Right atrium auricular region (tissue), 2 donors: ENCODE measurements at places on chromosomes 12 and 14. TPM values are rescaled to one million over a fixed set of nuclear protein-coding genes. Genes with fewer than 3 reads are reported as not detected.
A peak's percentile ranks its signal among the peaks of the same experiment; 100 is the strongest.

The GZMB gene
- not detected for total RNA-seq

The OAS2 gene
- 6.8 TPM for total RNA-seq

The PPP1R1A gene
- 111 TPM for total RNA-seq

The ALDH6A1 gene
- 37.2 TPM for total RNA-seq

The SIX6 gene
- total RNA-seq: not detected

The DDN gene
- 0.67 TPM for total RNA-seq

DNA sequence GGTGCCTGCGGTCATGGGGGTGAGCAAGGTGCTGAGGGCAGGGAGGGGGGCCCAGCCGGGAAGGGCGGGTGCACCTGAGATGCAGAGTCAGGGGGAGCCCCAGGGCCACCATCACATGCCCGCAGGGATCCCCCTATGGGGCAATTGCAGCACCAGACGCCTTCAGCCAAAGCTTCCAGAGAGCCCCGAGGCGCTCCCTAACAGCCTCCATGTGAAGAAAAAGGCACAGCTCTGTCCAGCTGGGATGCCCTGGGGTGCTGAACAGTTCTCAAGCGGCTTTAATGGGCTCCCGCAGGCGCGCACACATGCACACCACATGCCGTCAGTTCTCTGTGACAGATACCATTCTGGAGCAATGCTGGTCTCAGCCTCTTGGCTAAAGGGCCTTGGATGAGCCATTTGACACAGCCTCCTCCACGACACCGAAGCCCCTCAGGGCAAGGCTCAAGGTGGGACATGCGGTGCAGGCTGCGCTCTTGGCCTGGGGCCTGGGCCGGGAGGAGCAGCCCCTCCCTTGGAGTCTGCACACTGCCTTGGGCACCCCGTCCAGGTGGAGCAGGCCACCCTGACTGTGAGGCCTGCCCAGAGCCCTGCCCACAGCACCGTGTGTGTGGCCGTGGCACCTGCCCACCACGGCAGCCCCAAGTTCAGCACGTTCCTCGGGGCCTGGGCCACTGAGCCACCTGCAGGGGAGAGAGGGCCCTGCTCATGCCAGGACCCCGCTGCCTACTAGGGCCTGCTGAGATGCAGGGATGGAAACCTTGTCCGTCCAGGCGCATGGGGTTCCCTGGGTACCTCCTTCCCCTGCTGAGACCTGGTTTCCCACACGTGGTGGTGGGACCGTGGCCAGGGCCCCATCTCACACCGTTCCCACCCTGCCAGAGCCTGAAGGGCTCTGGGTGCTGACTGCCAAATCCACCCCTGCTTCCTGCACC lies 7.7 kb downstream of the XRCC3 start:
- no peak overlapping the region for H3K27ac ChIP-seq
- DNase-seq: no peak
- H3K36me3 ChIP-seq: peaks cover 20% of the 10 kb centered on the region
- H3K4me1 ChIP-seq: no peaks in the 10 kb centered on the region
- H3K4me3 ChIP-seq: no peak overlapping the region
- H3K27me3 ChIP-seq: no peaks in the 10 kb centered on the region

GRCh38 chr14:31965735-31966598 lies 111.1 kb upstream of the ARHGAP5 start:
- H3K4me1 ChIP-seq: peaks cover 44% of the 10 kb centered on the region
- H3K27me3 ChIP-seq: no peaks in the 10 kb centered on the region
- H3K4me3 ChIP-seq: no peak overlapping the region

- DNase-seq: no peak
- no peaks in the 10 kb centered on the region for H3K36me3 ChIP-seq
- H3K4me1 ChIP-seq: peaks cover 7% of the 10 kb centered on the region
- no peaks in the 10 kb centered on the region for H3K27me3 ChIP-seq
- no peak overlapping the region for H3K4me3 ChIP-seq
Measured at GRCh38 chr14:60226298-60226697, 22.7 kb upstream of the PPM1A start.

GRCh38 chr12:110861729-110862128 lies 14.9 kb downstream of the CCDC63 start:
- H3K4me1 ChIP-seq: no peaks in the 10 kb centered on the region
- no peak for DNase-seq
- no peaks in the 10 kb centered on the region for H3K27me3 ChIP-seq

- no peak overlapping the region for H3K27ac ChIP-seq
- no peaks in the 10 kb centered on the region for H3K36me3 ChIP-seq
- no peaks in the 10 kb centered on the region for H3K4me1 ChIP-seq
- DNase-seq: no peak
Measured at GRCh38 chr14:26204728-26205479, 392.9 kb downstream of the NOVA1 start.

DNA sequence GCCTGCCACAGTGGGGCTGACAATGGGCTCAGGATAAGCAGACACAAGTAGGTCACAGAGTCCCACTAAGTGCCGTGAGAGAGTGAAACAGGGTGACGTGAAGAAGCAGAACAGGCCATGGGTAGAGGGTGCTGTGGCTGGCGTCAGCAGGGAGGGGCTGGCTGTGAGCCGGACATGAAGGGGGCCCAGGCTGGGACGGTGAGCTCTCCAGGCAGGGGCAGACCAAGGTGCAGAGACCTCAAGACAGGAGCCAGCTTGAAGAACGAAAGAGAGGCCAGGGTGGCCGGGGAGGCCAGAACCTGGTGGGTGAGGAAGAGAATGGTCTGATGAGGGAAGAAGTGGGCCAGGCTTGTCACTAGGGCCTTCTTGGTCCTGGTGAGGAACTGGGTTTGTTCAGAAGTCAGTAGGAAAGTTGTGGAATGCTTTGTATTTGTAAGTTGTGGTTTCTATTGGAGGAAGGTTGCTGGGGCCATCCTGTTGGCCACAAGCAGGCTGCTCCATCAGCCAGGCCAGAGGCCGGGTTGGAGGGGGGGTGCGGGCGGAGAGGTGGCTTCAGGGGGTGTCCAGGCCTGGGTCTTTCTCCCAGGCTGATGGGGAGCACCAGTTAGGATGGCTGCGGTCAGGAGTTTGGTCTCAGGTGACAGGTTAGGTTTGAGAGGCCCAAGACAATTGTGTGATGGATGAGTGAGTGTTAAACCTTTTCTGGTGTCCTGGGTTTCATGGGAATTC lies 21.4 kb upstream of the MLXIP start:
- no peaks in the 10 kb centered on the region for H3K4me1 ChIP-seq
- peaks cover 18% of the 10 kb centered on the region for H3K36me3 ChIP-seq
- no peak overlapping the region for H3K4me3 ChIP-seq
- DNase-seq: no peak
- H3K27ac ChIP-seq: no peak overlapping the region
- H3K27me3 ChIP-seq: no peaks in the 10 kb centered on the region

DNA sequence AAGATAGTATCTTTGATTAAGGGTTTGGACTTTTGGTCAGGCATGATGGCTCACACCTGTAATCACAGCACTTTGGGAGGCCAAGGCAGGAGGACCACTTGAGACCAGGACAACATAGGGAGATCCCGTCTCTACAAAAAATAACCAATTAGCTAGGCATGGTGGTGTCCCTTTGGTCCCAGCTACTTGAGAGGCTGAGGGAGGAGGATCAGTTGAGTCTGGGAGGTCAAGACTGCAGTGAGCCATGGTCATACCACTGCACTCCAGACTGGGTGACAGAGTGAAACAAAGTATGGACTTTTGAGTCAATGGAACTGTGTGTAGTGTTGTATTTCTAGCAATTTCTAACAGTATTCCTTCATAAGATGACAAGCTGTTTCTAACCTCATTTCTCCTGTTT lies 38.7 kb upstream of the CCDC88C start:
- H3K27me3 ChIP-seq: no peaks in the 10 kb centered on the region
- no peak for DNase-seq

GRCh38 chr12:117169548-117169947 lies 20.7 kb downstream of the FBXO21 start:
- no peak overlapping the region for H3K4me3 ChIP-seq
- H3K36me3 ChIP-seq: peaks cover 94% of the 10 kb centered on the region
- H3K27me3 ChIP-seq: no peaks in the 10 kb centered on the region
- no peak overlapping the region for H3K27ac ChIP-seq

GRCh38 chr14:104802394-104803184 lies 1.7 kb downstream of the ZBTB42 start:
- DNase-seq: no peak
- no peaks in the 10 kb centered on the region for H3K36me3 ChIP-seq
- H3K4me1 ChIP-seq: peaks cover 58% of the 10 kb centered on the region
- no peak overlapping the region for H3K27ac ChIP-seq
- H3K4me3 ChIP-seq: no peak overlapping the region

GRCh38 chr14:44525237-44525636 lies 18.2 kb upstream of the FSCB start:
- H3K27me3 ChIP-seq: no peaks in the 10 kb centered on the region
- no peak for DNase-seq
- H3K4me3 ChIP-seq: no peak overlapping the region
- no peaks in the 10 kb centered on the region for H3K36me3 ChIP-seq

DNA sequence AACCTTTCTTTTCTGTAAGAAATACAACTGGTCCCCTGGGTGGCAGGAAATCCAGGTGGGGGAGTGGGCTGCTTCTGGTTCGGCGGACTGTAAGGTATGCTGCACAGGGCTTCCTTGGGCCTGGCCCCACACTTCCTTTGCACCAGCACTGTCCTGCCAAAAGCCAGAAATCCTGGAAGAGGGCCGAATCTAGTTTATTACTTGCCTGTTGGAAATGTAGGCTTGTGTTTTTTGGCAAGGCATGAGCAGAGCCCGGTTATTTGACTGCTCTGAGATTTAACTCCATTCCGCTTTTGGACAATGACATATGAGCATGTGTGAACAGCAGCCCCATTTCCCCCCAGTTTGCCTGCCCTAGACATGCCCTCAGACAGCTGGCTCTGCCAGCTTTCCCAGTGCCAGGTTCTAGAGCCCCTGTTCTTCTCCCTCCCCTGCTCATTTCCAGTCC lies 86.6 kb downstream of the BORCS5 start:
- no peak overlapping the region for H3K4me3 ChIP-seq
- H3K27me3 ChIP-seq: no peaks in the 10 kb centered on the region
- H3K36me3 ChIP-seq: no peaks in the 10 kb centered on the region
- H3K27ac ChIP-seq: peak overlapping the region; percentile 54
- peaks cover 32% of the 10 kb centered on the region for H3K4me1 ChIP-seq

DNA sequence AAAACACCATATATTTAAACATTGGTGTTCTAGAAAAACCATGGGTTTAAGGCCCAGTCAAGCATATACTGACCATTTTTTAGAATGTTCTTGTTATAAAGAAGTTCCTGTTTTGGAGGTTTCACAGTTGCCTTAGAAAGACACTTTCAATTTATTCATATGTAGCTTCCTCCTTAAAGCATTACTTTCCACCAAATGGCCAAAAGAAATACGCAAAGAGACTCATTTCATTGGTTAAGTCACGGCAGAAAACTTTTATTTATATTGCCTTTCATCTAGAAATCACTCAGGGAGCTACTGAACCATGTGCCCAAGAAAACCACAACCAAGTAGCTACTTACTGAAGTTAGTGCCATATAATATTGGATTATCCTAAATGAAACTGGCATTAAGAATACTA lies 40.0 kb downstream of the MYBPC1 start:
- no peaks in the 10 kb centered on the region for H3K27me3 ChIP-seq
- H3K36me3 ChIP-seq: no peaks in the 10 kb centered on the region
- DNase-seq: no peak
- H3K27ac ChIP-seq: no peak overlapping the region
- no peak overlapping the region for H3K4me3 ChIP-seq

DNA sequence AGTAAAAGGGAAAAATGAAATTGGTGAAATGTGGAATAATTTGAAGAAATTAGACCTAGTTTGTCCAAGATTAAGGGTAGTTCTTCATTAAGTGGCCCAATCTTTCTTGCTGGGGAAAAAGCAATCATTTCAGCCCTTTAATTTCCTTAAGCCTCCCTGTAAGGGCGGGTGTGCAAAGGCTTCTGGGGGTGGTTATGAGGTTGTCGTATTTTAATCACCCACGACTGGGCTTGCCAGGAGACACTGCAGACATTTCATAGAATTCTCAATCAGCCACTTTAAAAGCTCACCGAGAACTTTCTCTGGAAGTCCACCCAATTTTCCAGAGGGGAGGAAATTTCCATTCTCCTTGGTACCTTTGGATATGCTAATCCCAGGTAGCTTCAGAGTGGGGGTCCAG lies 43.4 kb downstream of the DLK1 start:
- H3K4me3 ChIP-seq: no peak overlapping the region
- no peak for DNase-seq
- H3K36me3 ChIP-seq: no peaks in the 10 kb centered on the region
- H3K4me1 ChIP-seq: no peaks in the 10 kb centered on the region

- H3K36me3 ChIP-seq: peaks cover 5% of the 10 kb centered on the region
- no peaks in the 10 kb centered on the region for H3K27me3 ChIP-seq
- no peak overlapping the region for H3K4me3 ChIP-seq
- no peak for DNase-seq
Measured at GRCh38 chr12:2064071-2064507, 11.3 kb downstream of the CACNA1C start.

- peak overlapping the region; percentile 28 for H3K27ac ChIP-seq
- DNase-seq: no peak
- H3K36me3 ChIP-seq: peaks cover 6% of the 10 kb centered on the region
- no peak overlapping the region for H3K4me3 ChIP-seq
- no peaks in the 10 kb centered on the region for H3K27me3 ChIP-seq
Measured at GRCh38 chr12:946631-947030, 2.9 kb downstream of the RAD52 start.

GRCh38 chr14:86766469-86766868 lies 1226.5 kb downstream of the GALC start:
- H3K4me3 ChIP-seq: no peak overlapping the region
- H3K27me3 ChIP-seq: no peaks in the 10 kb centered on the region
- H3K36me3 ChIP-seq: no peaks in the 10 kb centered on the region
- H3K27ac ChIP-seq: no peak overlapping the region

- H3K36me3 ChIP-seq: peaks cover 9% of the 10 kb centered on the region
- DNase-seq: no peak
- peaks cover 69% of the 10 kb centered on the region for H3K4me1 ChIP-seq
- peak overlapping the region; percentile 78 for H3K27ac ChIP-seq
Measured at GRCh38 chr12:131901431-131902331, 7.3 kb downstream of the ULK1 start.

- H3K36me3 ChIP-seq: no peaks in the 10 kb centered on the region
- no peaks in the 10 kb centered on the region for H3K4me1 ChIP-seq
- peak; percentile 87 for DNase-seq
Measured at GRCh38 chr14:38255673-38256532, at the start of gene CLEC14A. CLEC14A (minus strand) TSS chr14:38256093; CDS start chr14:38256022, 71 bp downstream.

- H3K4me3 ChIP-seq: no peak overlapping the region
- DNase-seq: no peak
- no peaks in the 10 kb centered on the region for H3K36me3 ChIP-seq
- H3K27me3 ChIP-seq: no peaks in the 10 kb centered on the region
- H3K4me1 ChIP-seq: no peaks in the 10 kb centered on the region
Measured at GRCh38 chr12:132460571-132460970, 29.4 kb upstream of the FBRSL1 start.

- H3K4me3 ChIP-seq: no peak overlapping the region
- H3K27me3 ChIP-seq: no peaks in the 10 kb centered on the region
- no peak overlapping the region for H3K27ac ChIP-seq
- H3K4me1 ChIP-seq: no peaks in the 10 kb centered on the region
Measured at GRCh38 chr12:127785540-127785939, 481.4 kb upstream of the TMEM132C start.

GRCh38 chr12:90253674-90254181 lies 545.1 kb upstream of the ATP2B1 start:
- H3K27ac ChIP-seq: peak overlapping the region; percentile 49
- H3K4me1 ChIP-seq: peaks cover 29% of the 10 kb centered on the region
- DNase-seq: peak; percentile 85
- no peaks in the 10 kb centered on the region for H3K27me3 ChIP-seq
- no peaks in the 10 kb centered on the region for H3K36me3 ChIP-seq
- no peak overlapping the region for H3K4me3 ChIP-seq

GRCh38 chr12:5516371-5517241 lies 84.7 kb downstream of the NTF3 start:
- H3K27ac ChIP-seq: no peak overlapping the region
- H3K27me3 ChIP-seq: no peaks in the 10 kb centered on the region
- no peak for DNase-seq
- H3K4me3 ChIP-seq: no peak overlapping the region

- no peak overlapping the region for H3K27ac ChIP-seq
- no peak overlapping the region for H3K4me3 ChIP-seq
Measured at GRCh38 chr12:66113471-66113870, 17.1 kb downstream of the LLPH start.
